Activated CD4-positive, alpha-beta memory T cell treated with anti-CD3 and anti-CD28 coated beads, Interleukin-2, amount 10 ng/mL, durations not matched to agents 7 days and 5 days (primary cell): ENCODE measurements at places on chromosomes 6 and 20. TPM values are rescaled to one million over a fixed set of nuclear protein-coding genes. Genes with fewer than 3 reads are reported as not detected.

The IL17F gene
- 13.3 TPM for total RNA-seq

The RSPH3 gene
- total RNA-seq = 3.4 TPM

The RNF182 gene
- not detected for total RNA-seq

The PAK5 gene
- total RNA-seq = not detected

The SLC29A1 gene
- 24.8 TPM for total RNA-seq

The ARMC12 gene
- 1.3 TPM for total RNA-seq

The PDYN gene
- total RNA-seq = not detected

The BNIP5 gene
- total RNA-seq = not detected

The HDDC2 gene
- total RNA-seq = 50.0 TPM

The PKHD1 gene
- not detected for total RNA-seq

The BMP6 gene
- total RNA-seq = not detected
